ENCODE measurements at places on chromosomes 13 and 19. TPM values are rescaled to one million over a fixed set of nuclear protein-coding genes. Genes with fewer than 3 reads are reported as not detected.

DNA sequence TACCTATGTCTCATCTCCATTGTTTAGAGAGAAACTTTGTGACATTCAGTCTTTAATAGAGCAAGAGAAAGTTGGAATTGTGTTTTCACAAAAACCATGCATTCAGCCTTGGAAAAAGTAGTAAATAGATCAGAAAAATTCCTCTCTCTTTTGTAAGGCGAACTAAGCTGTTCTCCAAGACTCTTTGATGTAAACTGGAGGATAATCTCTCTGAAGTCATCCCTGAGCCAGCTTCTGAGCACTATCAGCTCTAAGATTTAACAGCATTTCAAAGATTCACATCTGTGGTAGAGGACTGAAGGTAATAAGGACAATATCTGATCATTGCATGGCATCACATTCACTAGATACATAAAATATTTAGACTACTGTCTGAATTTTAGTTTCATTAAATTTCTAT lies 904.6 kb upstream of the ATXN8OS start:
- DNase-seq: no peak

Gene PRR20D
- not detected for polyA plus RNA-seq

DNA sequence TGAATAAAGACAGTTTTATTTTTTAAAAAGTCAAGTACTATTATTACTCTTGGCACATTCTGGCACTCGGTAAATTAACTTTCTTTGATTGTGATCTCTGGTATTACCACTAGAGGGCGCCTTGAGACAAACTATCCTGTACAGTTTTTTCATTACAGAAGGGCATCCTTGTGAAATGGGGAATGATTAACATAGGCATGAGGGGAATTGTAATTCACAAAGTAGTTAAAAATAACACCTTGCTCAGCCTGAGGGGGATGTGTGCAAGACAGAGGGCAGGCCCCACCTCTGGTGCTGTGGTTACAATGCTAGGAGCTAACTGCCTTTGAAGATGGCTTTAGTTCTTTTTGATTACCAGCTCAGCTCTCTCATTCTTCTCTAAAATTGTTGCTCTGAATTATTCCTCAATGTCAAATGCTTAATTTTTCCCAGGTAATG lies 24.2 kb upstream of the C1QTNF9B start:
- DNase-seq: no peak

Gene PVR
- 0.11 TPM for polyA plus RNA-seq

GRCh38 chr19:56670961-56671612 lies 470 bp downstream of the ZNF835 start:
- no peak for DNase-seq

- no peak for DNase-seq
These were observed 2.1 kb upstream of the LRP3 start for GRCh38 chr19:33192010-33192409.

Gene FXYD1
- polyA plus RNA-seq: 0.77 TPM
